SJCRH30 (cell line): ENCODE measurements at places on chromosomes 11 and 22. TPM values are rescaled to one million over a fixed set of nuclear protein-coding genes. Genes with fewer than 3 reads are reported as not detected.

KIAA1671 gene
- 19.7 and 20.4 TPM in 2 replicates for total RNA-seq

CCND1 gene
- total RNA-seq: 80.3 and 81.9 TPM in 2 replicates

FXYD6 gene
- total RNA-seq: 86.9 and 90.1 TPM in 2 replicates

OR4A16 gene
- total RNA-seq: not detected in 2 replicates

DNA sequence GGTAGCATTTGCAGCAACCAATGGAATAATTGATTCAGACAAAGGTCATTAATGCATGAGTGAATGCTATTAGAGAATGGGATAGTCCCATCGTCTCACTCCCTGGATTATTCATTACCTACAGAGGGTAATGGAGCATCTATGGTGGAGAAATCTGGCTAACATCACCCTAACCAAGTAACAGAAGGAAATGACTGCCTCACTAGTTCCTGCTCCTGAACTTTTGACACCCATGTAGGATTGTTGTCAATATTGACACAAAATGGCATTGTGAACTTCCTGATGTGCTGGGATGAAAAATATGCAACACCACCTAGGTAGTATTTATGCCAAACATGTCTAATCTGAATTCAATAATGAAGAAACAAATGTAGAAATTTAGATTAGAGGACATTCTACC lies 44.0 kb upstream of the KIRREL3 start:
- no peak for DNase-seq
- H3K4me1 ChIP-seq: no peaks in the 10 kb centered on the region
- no peak overlapping the region for H3K27ac ChIP-seq
- H3K27me3 ChIP-seq: no peaks in the 10 kb centered on the region
- no peak overlapping the region for H3K4me3 ChIP-seq

- H3K27ac ChIP-seq: no peak overlapping the region
- peaks cover 4% of the 10 kb centered on the region; the same call in 1 of the 2 replicates for H3K36me3 ChIP-seq
- H3K4me3 ChIP-seq: no peak overlapping the region
- no peaks in the 10 kb centered on the region for H3K27me3 ChIP-seq
- no peaks in the 10 kb centered on the region for H3K4me1 ChIP-seq
- DNase-seq: no peak
These were observed 9.3 kb downstream of the TMEM132A start for GRCh38 chr11:60933416-60934123.

DNA sequence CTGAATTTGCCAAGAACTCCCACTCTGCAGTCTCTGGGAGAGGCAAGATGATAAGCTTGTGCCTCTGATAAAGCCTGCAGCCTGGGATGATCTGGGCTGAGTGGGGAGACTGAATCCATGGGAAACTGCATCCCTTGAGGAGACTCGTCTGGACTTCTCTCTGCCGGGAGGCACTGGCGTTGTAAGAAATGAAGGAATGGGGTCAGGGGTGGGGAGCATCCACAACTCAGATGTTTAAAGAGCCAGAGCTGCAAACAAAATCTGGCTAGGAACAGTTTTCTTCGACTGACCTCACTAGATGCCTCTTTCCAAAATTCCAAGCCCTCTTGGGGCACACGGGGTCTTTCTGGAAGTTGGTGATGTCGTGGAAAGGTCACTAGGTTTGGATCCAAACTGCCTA lies 64.4 kb downstream of the SPON1 start:
- no peaks in the 10 kb centered on the region for H3K4me1 ChIP-seq
- no peak for DNase-seq
- H3K27ac ChIP-seq: no peak overlapping the region
- H3K36me3 ChIP-seq: no peaks in the 10 kb centered on the region

GRCh38 chr11:1402355-1403077 lies 12.8 kb downstream of the BRSK2 start:
- H3K4me1 ChIP-seq: no peaks in the 10 kb centered on the region
- H3K27me3 ChIP-seq: no peaks in the 10 kb centered on the region
- H3K36me3 ChIP-seq: no peaks in the 10 kb centered on the region
- no peak overlapping the region for H3K4me3 ChIP-seq

GRCh38 chr11:2886191-2886894 lies 768 bp upstream of the CDKN1C start:
- H3K27me3 ChIP-seq: no peaks in the 10 kb centered on the region
- no peaks in the 10 kb centered on the region for H3K36me3 ChIP-seq
- H3K27ac ChIP-seq: no peak overlapping the region
- H3K4me1 ChIP-seq: peaks cover 11% of the 10 kb centered on the region; the same call in 1 of the 2 replicates
- no peak overlapping the region for H3K4me3 ChIP-seq

DNA sequence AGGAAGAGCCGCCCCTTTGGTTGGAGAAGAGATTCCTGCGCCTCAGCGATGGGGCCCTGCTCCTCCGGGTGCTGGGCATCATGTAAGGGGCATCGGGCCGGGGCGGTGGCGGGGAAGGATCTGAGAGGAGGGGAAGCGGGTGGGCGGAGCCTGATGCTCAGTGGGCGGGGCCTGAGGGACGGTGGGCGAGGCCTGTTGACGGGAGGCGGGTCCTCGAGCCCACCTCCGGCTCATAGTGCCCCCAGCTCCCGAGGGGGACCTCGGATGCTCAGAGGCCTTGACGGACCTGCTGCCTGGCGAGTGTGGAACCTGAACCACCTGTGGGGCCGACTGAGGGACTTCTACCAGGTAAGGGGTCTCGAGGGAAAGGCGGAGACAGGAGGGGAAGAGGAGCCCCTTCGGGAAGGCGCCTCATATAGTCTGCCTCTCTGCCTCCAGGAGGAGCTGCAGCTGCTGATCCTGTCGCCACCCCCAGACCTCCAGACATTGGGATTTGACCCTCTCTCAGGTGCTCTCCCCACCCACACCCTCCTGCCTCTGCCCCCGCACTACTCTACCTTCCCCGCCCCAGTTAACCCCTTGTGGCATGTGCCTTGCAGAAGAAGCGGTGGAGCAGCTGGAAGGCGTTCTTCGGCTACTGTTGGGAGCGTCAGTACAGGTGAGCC lies 799 bp downstream of the CCDC88B start:
- H3K4me3 ChIP-seq: no peak overlapping the region
- DNase-seq: no peak
- no peaks in the 10 kb centered on the region for H3K27me3 ChIP-seq

DNA sequence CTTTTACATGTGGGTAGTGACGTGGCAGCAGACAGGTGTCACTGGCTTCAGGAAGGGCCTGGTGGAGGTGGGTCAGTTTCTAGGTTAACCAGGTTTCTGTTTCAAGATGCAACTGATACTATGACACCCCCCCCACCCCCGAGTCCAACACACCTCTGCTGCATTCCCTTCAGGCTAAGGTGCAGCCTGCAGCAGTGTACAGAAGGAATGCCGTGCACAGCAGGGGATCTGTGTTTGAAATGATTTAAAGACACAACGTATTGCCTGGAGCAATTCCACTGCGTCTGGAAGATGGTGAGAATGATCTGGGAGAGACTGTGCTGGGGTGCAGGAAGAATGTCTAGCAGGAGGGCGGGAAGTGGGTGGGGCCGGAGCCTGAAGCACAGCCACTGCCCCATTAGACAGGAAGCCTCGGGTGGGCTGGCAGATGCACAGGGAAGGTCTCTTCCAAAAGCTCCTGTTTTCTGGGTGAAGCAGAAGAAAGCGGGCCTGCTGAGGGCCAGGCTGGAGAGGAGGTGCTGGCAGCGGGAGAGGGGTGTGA lies 11.9 kb upstream of the TESMIN start:
- no peaks in the 10 kb centered on the region for H3K36me3 ChIP-seq
- no peak overlapping the region for H3K4me3 ChIP-seq
- no peak for DNase-seq

DNA sequence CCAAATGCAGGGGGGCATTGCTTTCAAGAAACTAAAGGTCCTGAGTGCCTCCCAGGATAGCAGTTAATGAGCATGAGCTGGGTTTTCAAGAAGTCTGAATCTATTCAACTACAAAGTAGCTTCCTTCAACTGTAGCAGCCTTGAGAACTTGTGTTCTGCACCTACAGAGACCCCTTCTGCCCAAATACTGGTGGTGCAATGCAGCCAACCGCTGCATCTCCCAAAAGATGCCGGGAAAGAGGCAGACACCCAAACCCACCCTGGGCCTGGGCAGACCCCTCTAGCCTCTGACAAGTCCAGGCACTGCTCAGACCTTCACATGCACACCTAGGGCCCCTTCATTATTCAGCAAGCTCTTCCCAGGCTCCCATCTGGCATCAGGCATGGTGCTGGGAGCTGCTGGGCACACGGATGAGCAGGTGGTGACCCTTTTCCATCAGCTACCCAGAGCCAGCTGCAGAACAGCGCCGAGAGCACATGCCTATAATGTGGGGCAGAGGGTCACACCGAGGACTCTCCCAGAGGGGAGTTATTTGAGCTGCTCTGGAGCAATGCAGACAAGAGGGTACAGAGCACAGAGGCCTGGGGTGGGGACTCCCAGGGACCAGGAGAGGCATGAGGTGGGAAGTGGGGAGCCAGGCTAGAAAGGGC lies 44.9 kb upstream of the ETS1 start:
- H3K4me3 ChIP-seq: no peak overlapping the region
- peaks cover 7% of the 10 kb centered on the region for H3K4me1 ChIP-seq
- H3K27ac ChIP-seq: no peak overlapping the region
- peak; percentile 64 for DNase-seq
- H3K36me3 ChIP-seq: no peaks in the 10 kb centered on the region

GRCh38 chr22:50247748-50248147 lies 2.9 kb upstream of the TUBGCP6 start:
- H3K36me3 ChIP-seq: peaks cover 5% of the 10 kb centered on the region
- peaks cover 11% of the 10 kb centered on the region; the same call in 1 of the 2 replicates for H3K4me1 ChIP-seq
- no peak for DNase-seq
- no peak overlapping the region for H3K27ac ChIP-seq
- no peak overlapping the region for H3K4me3 ChIP-seq
- no peaks in the 10 kb centered on the region for H3K27me3 ChIP-seq

- peaks cover 3% of the 10 kb centered on the region; the same call in 1 of the 2 replicates for H3K4me1 ChIP-seq
- H3K4me3 ChIP-seq: no peak overlapping the region
- no peaks in the 10 kb centered on the region for H3K27me3 ChIP-seq
These were observed 10.0 kb downstream of the CDPF1 start for GRCh38 chr22:46240073-46240472.

DNA sequence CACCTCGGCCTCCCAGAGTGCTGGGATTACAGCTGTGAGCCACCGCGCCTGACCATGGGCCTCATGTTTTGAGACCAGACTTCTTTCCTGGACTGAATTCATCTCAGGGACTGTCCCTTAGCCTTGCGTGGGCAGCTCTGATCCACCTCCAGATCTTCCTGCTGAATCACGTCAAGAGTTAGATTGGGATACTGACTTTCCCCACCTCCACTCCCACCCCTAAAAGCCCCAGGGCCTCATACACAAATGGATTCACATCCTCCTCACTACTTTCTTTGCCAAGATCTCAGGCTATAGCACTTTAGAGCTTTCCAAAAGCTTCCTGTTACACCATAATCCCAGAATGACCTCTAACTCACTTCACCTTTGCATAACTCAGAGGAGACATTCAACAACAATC lies 12.1 kb downstream of the CCDC87 start:
- no peak overlapping the region for H3K4me3 ChIP-seq
- no peaks in the 10 kb centered on the region for H3K36me3 ChIP-seq
- H3K27me3 ChIP-seq: 0 out of 2 replicates have a peak, but pooled peaks cover 3% of the 10 kb centered on the region
- DNase-seq: no peak

- H3K36me3 ChIP-seq: no peaks in the 10 kb centered on the region
- H3K27me3 ChIP-seq: no peaks in the 10 kb centered on the region
- peak; percentile 55 for DNase-seq
- peak overlapping the region; percentile 99 for H3K27ac ChIP-seq
- H3K4me3 ChIP-seq: no peak overlapping the region; the same call in 1 of the 2 replicates
These were observed 70.1 kb downstream of the MICAL2 start for GRCh38 chr11:12180257-12181205.

DNA sequence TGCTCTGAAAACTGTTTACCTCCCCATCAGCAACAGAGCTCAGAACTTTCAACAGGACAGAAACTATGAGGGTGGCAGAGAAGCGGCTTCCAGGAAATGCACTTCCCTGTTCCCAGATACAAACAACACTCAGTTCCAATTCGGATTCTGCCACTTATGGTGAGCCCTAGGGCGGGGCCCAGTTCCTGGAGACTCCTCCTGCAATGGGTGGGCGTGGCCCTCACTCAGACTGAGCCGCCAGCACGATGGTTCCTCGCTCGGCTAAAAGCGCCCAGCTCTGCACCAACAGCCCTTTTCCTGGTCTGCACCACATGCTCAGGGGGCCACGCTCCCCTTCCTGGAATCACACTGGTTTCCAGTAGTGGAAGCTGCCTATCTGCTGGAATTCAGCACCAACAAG lies 314.1 kb downstream of the CTTN start:
- no peak overlapping the region for H3K27ac ChIP-seq
- H3K36me3 ChIP-seq: no peaks in the 10 kb centered on the region
- no peak overlapping the region for H3K4me3 ChIP-seq
- H3K4me1 ChIP-seq: no peaks in the 10 kb centered on the region
- no peaks in the 10 kb centered on the region; the same call in 1 of the 2 replicates for H3K27me3 ChIP-seq
